ENCODE measurements at places on chromosomes 5 and 9.

DNA sequence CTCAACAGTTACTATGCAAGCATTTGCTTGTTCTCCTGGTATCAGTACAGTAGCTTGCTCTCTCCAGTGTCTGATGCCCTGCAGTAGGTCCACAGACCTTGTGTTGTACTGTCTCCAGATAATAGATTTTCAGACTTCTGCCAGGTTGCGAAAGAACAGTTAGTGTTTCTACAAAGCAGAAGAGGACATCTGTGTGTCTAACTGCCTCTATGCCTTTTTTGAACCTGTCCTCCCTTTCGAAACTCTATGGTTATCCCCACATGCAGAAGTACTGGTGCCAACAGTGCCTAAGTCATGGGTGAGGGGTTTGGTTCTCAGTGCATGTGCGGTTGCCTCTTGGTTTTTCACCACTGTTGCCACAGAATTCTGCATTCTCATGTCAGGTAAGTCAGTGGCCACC is 45.9 kb downstream of the KCNN2 start:
- no peak for DNase-seq

- DNase-seq: no peak
Measured at GRCh38 chr9:137694962-137695875, 76.4 kb downstream of the EHMT1 start.

DNA sequence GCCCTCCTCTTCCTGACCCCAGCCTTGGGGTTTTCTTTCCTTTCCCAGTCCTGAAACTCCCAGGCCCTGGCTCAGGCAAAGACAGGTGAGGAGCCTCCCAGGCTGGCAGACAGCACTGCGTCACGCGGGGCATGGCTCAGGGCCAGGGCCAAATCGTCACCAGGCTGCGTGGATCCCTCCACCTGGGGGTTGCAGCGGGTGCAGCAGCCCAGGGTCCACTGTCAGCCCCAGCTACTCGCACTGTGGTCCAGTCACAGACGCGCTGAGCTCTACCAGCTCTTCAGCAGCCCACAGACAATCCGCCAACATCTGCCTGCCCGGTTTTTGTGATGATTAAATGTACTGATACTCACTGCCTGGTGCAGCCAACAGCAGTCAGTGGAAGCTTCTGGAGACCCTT is 12.1 kb downstream of the FAM78A start:
- DNase-seq: no peak

GRCh38 chr9:92639791-92640271 is 30.1 kb downstream of the IPPK start:
- no peak for DNase-seq

- DNase-seq: no peak
Measured at GRCh38 chr5:40654377-40654991, 25.2 kb upstream of the PTGER4 start.

DNA sequence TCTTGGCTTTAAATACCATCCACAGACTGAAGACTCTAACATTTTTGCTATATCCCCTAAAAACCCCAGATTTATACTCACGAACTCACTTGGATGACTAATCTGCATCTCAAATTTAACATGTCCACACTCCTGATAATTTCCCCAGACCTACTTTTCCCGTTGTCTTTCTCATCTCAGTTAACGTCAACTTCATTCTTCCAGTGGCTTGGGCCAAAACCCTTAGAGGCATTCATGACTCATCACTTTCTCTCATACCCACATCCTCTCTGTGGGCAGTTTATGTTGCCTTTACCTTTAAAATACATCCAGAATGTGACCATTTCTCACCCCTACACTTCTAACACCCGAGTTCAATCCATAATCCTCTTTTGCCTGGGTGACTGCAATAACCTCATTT is 96.7 kb downstream of the EDIL3 start:
- DNase-seq: no peak

DNA sequence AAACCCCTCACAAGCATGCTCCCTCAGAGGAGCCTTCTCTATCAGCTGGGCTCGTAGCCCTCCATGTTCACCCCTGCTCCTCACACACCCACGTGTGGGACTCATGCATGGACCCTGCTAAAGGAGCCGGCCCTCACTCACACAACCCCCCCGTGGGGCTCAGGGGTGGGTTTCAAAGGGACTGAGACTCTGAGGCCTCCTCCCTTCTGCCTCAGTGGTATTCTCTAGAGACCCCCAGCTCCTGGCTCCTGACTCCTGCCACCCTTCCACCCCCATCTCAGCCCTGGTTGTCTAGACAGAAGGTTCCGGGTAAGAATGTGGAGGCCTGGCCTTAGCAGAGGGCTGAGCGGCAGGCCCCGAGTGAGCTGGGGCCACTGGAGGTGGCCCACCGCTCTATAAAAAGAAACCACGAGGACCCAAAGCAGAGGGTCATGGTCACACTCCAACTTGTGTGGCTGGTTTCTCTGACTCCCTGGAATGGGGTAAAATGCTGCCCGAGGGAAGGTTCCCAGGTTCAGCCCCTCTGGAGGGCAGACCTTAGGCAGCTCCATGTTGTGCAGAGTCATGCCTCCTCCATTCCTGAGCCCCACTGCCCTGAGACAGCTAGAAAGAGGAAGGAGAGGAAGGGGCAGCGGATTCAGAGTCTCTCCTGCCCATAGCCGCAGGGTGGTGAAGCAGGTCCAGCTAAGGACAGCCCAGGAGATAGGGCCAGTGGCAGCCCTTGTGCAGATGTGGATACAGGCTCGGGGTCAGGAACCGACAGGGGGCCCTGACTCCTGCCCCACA is 10.8 kb downstream of the SEPTIN8 start:
- DNase-seq: no peak

DNA sequence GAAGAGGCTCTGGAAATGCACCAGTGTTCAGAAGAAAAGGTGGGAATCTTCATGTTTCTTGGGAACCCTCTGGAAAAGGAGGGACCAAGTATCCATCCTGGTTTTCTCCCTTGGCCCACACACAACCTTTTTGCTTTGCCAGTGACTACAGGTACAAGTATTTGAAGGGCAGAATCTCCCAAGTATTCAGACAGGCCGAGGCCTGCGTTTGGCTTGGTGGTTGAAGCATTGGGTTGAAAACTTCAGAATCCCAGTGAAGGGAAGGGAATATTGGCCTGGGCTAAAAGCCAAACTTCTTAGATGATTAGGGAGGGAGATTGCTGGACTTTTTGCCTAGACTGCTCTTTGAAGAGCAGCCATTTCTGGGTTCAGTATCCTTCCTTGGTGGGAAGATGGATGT is 71.9 kb downstream of the UBAP1 start:
- no peak for DNase-seq

GRCh38 chr9:77750981-77751340 is 102.8 kb upstream of the GNA14 start:
- no peak for DNase-seq

DNA sequence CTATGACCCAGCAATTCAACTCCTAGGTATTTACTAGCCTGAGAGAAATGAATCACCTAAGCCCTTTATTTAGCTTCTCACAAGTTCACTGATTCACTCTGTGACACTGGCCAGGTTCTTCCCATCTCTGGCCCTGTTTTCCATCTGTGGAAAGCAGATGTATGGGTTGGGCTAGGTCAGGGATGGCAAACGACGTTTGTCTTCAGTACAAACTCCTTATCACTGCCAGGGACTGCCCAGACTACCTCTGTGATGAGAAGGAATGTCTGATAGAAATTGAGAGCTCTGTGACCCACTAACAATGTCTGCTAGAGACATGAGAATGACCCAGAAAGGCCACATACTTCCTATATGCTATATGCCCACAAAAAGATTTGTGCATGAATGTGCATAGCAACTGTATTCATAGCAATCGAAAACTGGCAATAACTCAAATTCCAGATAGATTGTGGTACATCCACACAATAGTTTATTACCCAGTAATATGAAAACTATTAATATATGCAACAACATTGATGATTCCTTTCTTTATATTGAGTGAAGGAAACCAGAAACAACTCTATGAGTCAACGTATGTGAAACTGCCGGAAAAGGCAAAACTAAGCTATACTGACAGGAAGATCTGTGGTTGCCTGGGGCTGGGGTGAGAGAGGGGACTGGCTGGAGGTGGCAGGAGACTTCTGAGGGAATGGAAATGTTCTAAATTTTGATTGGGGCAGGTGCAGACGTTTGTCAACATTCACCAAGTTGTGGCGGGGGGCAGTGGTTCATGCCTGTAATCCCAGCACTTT is 32.0 kb upstream of the ADAM19 start:
- DNase-seq: peak; percentile 34

- DNase-seq: no peak
Measured at GRCh38 chr9:75200892-75201470, 112.7 kb downstream of the OSTF1 start.

DNA sequence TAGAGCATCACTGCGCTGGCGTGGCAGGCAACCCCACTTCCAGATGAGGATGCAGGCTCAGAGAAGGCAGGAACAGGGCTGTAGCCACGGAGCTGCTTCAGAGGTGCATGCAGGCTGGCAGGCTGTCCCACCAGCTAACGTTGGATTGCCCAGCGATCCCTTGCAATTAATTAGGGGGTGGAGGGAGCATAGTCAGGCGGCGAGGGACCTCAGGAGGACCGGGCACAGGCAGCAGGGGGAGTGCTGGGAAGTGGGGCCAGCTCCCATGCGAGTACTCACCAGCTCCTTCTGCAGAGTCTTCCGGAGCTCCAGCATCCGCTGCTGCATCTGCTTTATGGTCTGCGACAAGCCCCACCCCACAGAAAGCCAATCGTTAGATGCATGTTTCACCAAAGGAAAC is 20.3 kb downstream of the ARPC5L start:
- DNase-seq: no peak

DNA sequence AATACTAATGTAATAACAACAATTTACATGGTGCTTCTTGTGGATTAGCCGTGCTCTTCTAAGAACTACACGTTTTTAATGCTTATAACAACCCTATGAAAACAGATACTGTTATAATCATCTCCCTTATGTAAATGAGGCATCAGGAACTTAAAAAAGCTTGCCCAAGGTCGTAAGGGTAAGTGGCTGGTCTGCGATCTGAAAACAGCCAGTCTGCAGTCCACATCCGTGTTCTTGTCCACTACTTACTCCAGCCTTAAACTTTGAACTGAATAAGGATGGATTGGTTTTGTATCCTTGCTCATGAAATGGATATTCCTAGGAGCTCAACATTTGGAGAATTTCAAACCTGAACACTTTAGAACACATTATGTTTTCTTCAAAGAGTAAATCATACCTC is 26.7 kb downstream of the PAM start:
- no peak for DNase-seq

GRCh38 chr9:122619996-122620395 is 5.5 kb downstream of the OR1Q1 start:
- no peak for DNase-seq

DNA sequence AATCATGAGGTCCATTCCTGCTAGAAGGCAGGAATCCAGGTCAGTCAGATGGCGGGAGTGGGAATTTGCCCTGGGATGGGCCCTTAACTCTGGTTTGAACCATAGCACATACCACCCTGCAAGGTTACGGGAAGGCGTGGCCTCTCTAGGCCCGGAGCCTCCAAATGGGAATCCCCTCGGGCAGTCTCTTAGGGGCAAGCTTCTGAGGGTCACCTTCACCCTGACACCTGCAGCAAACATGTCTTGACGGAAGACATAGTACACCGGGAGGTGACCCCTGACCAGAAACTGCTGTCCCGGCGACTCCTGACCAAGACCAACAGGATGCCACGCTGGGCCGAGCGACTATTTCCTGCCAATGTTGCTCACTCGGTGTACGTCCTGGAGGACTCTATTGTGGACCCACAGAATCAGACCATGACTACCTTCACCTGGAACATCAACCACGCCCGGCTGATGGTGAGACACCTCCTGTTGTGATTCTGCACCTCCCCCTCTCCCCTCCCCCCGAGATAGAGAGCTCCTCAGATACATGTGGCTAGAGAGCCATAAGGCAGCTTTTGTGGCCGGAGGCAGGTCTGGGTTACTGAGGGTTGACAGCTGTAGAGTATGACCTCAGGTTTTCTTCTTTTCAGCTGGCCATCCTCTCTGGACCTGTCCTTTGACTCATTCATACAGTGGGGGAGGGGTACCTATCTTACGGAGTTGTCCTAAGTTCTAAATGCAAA is 957 bp downstream of the PRELID1 start:
- no peak for DNase-seq

DNA sequence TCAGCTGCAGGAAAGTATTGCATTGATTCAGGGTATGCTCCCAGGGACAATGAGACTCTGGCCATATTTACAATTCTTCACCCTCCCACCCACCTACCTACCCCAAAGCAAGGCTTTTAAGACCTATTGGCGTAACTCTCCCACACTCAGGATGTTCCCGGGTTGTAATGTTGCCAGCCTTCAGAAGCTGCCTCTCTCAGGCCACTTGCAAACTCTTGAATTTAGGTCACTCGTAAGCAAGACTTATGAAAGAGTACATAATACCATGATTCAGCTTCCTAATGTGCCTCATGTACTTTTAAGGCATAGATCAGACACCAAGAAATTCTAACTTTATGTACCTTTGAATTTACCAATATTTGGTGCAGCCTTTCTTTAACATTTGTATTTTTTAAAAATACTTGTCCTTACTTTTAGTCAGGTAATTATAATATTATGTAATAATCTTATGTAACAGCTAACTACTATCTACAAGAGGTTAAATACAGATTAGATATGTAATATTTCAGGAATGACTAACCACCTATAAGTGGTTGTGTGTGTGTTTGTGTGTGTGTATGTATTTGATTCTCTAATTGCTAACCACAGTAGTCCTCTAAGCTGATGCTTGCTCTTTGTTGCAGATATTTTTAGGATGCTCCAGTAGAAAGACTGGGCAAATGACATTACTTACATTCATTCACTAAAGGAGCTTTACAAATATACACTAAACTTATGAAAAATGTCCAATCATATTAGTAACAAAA is 630.5 kb upstream of the MEF2C start:
- no peak for DNase-seq

DNA sequence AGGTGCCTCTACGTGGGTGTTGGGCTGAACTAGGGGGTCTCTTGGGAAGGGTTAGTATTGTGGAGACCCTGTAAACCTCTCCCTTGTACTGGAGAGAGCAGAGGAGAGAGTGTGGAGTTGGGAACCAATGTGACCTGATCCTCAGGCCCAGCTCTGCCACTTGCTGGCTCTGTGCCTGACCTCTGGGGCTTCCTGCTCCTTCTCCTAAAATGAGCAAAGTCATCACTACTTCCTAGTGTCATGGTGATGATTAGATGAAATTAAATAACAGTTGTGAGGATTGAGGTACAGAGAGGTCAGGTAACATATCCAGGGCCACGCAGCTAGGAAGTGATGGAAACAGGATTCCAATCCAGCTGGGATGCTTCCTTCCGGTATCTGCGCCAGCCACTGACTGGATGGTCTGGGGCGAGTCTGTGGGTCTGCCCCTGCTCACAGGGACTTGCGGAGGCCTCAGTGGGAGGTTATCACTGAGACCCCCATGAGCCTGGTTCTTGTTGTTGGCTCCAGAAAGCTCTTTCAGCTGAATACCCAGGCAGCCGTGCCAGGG is 9.2 kb downstream of the GALNT10 start:
- no peak for DNase-seq
